NCI-H774 (cell line): ENCODE measurements at places on chromosomes 1 and 21.

DNA sequence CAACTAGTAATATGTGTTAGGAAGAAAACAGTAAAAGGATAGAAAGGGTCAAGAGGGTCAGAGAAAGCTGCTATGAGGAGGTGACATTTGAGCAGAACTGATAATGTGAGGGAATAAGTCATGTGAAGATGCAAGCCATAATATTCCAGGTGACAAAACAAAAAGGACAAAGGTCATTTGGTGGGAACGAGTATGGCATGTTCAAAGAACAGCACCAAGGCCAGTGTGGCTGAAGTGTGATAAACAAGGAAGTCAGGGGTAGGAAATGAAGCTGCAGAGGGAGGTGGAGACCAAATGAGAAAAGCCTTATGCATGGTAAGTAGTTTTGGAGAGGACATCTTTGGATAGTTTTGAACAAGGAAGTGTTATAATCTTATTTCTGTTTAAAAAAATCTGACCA is 46.7 kb downstream of the LPGAT1 start:
- no peak for DNase-seq

- DNase-seq = no peak
Measured at GRCh38 chr21:20618878-20619277, 379.3 kb upstream of the NCAM2 start.

GRCh38 chr1:204941421-204942338 is 71.0 kb downstream of the NFASC start:
- peak; percentile 56 for DNase-seq

GRCh38 chr1:244361764-244362473 is 89.8 kb downstream of the ADSS2 start:
- DNase-seq = no peak

GRCh38 chr1:200400556-200400955 is 9.3 kb downstream of the ZNF281 start:
- DNase-seq = no peak

GRCh38 chr1:79188337-79188736 is 181.8 kb upstream of the ADGRL4 start:
- no peak for DNase-seq

GRCh38 chr1:21906173-21907078 is 30.7 kb downstream of the HSPG2 start:
- no peak for DNase-seq

DNA sequence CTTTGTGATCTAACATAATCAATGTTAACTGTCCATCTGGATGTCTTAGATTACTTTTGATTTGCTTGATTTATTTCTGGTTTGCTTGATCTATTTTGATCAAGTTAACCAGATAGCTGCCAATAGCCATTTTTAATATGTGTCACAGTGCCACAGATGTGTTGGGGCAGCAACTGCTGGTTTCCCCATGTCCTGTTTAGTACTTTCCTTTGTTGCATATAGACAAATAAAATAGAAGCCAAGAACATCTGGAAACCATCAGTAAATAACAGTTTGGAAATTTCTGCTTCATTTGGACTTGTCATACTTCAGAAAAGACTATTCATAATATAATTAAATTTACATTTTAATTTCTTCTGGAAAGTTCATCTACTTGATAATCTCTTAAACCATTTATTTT is 145.6 kb upstream of the C21orf91 start:
- DNase-seq = no peak

DNA sequence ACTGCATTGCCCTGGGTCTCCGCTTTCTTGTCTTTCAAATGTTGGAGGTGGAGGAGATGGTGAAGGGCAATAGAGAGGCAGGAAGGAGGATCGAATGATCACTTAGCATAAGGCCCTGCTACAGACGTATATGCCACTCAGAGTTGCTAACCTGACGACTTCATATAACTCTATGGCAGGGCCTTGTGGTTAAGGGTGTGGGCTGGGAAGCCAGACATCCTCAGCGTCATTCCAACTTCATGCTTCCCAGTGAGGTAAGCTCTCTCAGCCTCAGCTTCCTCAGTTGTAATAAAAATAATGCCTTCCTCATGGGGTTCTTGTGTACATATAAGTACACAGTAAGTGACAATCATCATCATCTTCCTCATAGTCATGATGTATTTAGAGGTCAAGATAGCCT is 54.6 kb downstream of the CASQ2 start:
- no peak for DNase-seq

DNA sequence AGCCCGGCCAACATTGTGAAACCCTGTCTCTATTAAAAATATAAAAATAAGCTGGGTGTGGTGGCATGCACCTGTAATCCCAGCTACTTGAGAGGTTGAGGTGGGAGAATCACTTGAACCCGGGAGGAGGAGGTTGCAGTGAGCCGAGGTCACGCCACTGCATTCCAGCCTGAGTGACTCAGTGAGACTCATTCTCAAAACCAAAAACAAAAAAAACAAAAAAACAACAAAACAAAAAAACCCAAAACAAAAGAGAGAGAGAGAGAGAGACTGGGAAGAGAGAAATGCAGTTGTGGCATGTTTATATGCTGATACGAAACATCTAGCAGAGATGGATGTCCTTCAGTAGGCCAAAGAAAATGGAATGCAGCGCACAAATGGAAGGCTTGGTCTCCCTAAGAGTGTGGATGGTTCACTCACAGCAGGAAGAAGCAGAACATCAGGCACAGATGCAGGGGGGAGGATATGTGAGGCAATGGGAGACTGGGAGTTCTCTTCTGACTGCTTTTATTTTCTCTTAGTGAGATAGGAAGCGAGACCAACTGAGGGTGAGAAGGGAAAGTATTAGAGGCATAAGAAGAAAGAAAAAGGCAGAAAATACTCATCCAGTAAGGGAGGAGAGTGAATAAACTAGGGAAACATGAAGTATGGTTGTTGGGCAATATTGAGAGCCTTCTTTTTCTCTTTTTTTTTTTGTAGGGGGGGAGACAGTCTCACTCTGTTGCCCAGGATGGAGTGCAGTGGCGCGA is 16.0 kb downstream of the THEM4 start:
- no peak for DNase-seq

DNA sequence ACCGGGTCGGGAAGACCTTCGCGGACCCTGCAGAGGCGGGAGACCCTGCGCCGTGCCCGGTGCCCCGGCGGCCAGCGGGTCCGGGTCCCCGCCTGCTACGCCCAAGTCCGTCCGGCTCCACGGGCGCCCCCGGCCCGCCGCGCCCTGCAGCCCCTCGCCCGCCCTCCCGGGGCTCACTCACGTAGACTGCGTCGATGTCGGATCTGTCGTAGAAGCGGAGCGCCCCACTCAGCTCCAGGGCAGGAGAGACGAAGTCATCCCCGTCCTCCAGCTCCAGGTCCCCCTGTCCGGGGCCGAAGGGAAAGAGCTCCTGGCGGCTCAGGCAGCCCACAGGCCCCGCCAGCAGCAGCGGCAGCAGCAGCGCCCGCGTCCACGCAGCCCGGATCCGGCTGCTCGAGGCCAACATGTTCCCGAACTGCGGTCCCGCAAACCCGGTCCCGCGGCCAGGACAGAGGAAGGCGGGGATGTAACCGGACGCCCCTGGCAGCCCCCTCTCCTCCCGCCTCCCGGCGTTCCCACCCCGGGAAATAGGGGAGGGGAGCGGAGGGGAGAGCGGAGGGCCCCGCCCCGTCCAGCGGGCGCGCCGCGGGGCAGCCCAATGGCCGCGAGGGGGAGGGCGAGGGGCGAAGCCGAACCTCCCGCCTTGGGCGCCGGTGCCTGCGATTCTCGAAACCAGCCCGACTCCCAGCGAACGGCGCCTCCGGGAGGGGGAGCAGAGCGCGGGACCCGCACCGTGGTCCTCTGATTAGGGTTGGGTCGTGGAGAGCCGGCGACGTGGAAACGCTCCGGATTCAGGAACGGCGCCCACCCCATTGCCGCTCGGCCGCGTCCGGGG is at the start of gene NID1:
NID1 (minus strand) TSS at position 417 of the 835 bp plus-strand sequence; CDS start at position 406, 11 bp downstream.
- DNase-seq = peak; percentile 67

- DNase-seq = peak; percentile 45
Measured at GRCh38 chr1:68116643-68117235, 66.3 kb upstream of the DIRAS3 start.

GRCh38 chr1:233897325-233898162 is 6.9 kb upstream of the SLC35F3 start:
- DNase-seq = peak; percentile 94

DNA sequence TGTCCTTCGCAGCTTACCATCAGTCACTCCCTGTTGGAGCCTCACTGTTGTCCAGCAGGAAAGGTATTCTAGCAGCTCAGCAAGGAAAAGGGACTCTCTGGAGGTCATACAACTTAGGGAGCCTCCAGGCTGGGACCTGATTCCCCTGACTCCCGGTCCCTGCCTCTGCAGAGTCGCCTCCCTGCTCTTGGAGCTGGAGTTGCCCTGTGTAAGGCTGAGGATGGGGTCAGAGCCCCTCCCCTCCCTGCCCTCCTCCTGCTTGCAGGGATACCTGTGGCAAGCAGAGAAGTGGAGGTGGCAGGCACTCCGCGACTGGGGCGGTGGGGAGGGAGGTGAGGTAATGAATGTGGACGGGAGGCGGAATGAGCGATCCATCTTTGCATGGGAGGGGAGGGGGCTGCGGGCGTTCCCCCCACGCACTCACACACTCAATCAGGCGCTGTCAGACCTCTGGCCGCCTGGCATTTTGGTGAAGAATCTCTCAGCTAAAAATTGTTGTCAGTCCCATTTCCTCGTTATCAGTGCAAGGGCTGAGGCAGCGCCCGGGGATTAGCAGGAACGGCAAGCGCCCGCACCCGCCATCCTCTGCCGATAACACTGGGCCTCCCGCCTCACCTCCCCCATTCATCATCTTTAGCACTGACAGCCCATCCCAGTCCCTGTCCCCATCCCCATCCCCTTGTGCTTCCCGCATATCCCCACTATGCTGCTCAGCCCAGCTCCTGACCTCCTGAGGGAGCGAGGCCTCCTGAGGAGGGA is 64.3 kb downstream of the TMEM53 start:
- DNase-seq = no peak

DNA sequence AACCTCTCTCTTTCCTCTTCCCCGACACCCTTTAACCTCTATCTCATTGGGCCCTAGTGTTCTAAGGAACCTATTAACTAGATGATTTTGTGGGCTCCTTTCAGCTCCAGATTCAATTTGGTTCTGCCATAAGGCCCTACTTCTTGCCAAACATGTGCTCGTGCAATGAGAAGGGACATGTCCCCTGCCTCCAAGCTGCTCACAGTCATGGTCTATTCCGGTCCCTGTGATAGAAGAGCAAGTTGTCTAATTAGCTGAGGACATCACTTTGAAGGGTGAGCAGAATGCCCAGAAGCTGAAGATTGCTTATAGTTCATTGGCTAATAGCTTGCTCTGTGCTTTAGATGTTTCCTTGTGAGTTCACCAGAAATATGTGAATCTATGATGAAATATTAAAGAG is 76.2 kb downstream of the ZNF648 start:
- DNase-seq = no peak

DNA sequence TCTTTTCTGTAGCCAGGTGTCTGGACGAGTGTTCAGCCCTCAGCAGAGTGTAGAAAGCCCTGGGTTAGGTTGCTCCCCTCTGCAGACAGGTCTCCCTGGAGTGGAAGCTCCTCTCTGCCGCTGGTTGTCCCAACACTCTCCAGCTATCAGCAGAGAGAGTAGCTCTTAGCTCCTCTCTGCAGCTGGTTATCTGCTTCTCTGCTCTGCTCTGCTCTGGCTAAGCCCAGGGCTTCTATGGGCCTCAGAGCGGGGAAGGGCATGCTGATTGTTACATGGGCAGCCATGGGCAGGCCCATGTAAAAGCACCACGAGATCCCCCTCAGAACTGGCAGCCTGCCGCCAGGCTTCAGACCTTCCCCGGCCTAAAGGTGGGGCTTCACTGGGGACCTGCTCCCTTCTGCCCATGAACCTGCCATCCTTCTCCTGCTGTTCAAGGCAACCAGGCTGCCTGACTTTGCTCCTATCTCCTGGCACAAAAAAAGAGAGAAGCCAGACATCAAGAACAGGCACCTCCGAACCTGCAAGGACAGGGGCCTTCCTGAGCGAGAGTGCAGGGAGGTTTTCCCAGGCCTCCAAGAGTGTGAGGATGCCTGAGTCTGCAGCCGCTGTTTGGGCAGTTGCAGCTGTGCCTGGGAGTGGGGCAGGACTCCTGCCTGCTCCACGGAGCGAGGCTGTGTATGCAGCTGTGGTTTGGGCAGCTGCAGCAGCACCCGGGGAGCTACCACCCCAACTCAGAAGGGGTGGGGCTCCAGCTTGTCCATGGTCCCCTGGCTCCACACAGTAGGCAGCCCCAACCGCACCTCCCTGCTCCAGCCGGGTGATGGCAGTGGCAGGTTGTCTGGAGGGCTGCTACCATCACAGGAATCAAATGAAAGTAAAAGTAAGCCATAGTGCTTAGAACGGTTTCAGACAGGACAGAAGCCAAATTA is 973.7 kb downstream of the LTN1 start:
- peak; percentile 19 for DNase-seq

DNA sequence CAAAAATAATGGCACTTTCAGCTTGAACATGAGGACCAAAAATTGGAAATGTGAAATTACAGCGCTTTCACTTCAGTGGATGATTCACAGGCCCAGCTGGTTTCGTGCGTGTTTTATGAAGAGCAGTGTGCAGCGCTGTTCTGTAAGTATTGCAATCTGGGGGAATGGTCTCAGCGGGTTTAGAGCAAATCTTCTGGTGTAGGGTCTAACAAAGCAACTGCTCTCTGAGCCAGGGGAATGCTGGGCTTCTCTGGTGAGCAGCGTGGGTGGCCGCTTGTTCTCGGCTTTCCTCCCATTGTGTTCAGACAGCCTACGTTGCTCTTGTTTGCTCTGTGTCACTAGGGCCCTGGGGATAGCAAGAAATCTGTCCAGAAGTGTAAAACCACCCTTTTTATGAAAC is 42.4 kb upstream of the GADD45A start:
- no peak for DNase-seq

GRCh38 chr1:15186846-15187151 is 33.3 kb downstream of the TMEM51 start:
- DNase-seq = no peak

- DNase-seq = no peak
Measured at GRCh38 chr1:83850834-83851233, 148.1 kb downstream of the TTLL7 start.

- DNase-seq = no peak
Measured at GRCh38 chr1:27377760-27378495, 3.3 kb upstream of the FCN3 start.

GRCh38 chr1:182615468-182616129 is 11.4 kb upstream of the RGS16 start:
- DNase-seq = peak; percentile 53

GRCh38 chr1:46211051-46211450 is 7.9 kb downstream of the LURAP1 start:
- DNase-seq = no peak

GRCh38 chr1:19512545-19512944 is 27.2 kb upstream of the CAPZB start:
- DNase-seq = no peak

DNA sequence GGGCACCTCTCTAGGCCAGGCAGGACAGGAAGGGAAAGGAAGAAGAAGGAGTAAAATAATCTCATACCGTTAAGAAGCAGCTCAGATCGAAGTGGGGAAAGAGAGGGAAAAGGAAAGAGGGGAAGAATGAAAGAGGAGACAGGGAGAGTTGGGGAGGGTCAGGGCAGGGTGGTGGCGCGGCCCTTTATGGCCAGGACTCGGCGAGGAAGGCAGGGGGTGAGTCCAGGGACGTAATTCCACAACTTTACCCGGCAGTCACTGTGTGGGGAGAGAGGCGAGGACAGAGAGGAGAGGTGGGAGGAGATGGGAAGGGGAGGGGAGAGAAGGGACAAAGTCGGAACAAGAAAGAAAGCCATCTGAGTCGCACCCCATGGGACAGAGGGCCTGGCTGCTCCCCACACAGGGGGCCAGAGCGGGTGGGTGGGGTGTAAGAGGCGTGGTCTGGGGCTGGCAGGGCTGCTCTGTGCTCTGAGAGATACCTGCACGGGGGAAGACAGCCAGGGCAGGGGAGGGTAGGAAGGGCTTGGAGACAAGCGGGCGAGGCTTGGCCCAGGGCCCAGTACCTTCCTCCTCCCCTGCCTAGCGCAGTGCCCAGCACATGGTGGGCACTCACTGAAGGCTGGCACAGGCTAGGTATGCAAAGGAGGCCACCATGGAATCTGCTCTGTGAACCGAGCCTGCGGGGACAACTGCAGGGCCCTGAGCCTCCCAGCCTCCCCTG is 49.4 kb downstream of the KIF21B start:
- DNase-seq = no peak
